Non-pigmented ciliary epithelial cell (primary cell): ENCODE measurements at places on chromosomes 16 and 17.

GRCh38 chr16:80692270-80692669 lies 112.1 kb downstream of the CDYL2 start:
- DNase-seq, result no peak

DNA sequence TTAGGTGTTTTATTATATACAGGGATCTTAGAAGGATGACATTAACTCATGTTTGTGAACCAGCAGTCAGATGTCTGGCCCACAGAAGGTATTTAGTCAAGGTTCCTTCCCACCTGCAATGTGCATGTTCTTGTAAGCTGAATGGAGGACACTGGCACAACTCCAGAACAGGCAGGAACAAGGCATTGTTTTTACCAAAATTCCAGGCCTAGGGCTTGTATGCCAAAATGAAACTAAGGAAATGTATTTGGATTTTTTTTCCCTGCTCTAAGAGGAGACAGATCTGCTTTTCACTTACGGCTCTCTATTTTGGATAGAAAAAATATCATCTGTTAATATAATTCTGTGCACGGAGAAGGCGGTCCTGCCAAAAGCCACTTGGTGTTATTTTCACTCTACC lies 312.5 kb downstream of the GRIN2A start:
- DNase-seq, result no peak

GRCh38 chr17:48530208-48530886 lies 464 bp downstream of the HOXB1 start:
- no peak for DNase-seq

DNA sequence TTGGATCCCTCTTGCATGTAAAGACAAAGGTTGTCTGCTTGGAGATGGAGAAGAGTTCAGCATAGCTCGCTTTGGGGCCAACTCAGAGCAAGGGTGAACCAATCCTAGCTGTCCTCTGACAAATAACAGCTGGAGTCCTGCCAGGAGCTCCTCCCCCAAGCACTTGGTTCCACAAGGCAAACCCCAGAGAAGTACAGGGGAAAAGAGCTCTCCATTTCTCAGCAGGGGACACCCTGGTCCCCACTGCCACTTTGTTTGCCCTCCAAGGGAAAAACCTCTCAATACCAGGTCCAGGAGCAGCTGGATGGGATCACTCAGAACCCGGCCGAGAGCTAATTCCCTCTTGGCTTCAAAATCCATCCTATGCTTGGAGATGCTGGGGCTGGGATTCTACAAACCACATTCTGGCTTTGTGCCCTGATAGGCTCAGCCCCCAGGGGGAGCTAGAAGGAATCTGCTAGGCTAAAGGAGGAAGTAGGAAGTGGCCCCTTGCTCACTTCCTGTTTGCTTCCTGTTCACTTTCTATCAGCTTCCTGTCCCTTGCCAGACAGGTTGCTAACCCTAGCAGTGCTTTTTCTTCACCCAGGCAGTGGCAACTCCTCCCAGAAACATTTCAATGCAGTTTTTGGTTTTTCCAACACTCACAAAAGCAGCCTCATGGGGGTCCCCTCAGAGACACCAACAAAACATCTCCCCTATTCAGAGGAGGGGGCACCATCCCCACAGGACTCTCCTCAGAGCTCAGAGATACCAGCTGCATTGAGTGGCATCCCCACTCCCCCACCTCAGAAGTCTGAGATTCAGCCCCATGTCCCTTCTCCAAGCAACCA lies 30.7 kb downstream of the CDRT4 start:
- no peak for DNase-seq

DNA sequence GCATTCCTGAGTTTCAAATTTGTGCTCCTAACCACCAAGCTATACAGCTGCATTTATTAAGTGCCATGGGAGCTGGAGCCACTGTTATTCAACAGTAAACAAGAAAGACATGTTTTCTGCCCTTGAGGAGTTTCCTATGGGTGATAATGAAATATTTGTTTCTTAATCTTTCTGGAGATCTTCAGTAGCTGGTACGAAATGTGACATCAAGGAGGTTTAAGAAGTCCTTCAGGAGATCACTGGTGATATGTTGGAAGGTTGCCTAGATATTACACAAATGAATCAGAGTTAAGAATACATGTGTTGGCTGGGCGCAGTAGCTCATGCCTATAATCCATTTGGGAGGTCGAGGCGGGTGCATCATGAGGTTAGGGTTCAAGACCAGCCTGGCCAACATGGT lies 14.9 kb downstream of the RHOT1 start:
- no peak for DNase-seq

DNA sequence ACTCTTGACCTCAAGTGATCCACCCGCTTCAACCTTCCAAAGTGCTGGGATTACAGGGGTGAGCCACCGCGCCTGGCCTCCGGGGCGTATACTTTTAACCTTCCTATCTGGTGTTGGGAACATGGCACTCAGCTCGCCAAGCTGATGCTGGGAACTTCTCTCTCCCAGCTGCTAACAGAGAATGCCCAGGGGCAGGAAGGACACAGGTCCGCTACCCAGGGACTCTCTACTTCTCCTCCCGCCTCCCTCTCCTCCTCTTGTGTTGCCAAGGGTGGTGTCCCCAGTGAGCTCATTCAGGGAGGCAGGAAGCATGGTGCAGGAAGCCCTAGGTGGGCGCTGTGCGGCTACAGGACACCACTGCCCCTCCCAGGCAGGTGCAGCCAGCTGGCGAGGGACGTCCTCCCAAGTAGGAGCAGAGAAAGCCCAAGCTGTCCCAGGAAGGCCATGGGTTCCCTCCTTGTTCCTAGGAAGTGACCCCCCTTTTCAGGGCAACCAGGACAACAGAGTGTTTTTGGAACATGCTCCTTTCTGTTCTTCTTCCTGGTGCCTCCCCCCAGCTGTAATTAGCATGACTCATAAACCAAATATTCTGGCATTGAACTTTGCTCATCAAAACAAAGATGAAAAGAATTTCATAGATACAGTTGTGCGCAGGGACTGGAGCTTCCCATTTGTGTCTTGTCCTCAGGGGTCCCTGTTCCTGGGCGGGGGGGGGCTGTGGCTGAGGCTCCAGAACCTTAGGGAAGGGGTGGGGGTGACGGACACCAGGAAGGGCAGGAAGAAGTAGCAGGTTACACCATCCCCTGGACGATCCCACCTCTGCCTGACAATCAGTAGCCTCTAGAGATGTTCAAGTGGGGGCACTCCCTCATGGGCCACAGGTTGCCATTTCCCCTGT lies 2.7 kb downstream of the C1QTNF1 start:
- no peak for DNase-seq

DNA sequence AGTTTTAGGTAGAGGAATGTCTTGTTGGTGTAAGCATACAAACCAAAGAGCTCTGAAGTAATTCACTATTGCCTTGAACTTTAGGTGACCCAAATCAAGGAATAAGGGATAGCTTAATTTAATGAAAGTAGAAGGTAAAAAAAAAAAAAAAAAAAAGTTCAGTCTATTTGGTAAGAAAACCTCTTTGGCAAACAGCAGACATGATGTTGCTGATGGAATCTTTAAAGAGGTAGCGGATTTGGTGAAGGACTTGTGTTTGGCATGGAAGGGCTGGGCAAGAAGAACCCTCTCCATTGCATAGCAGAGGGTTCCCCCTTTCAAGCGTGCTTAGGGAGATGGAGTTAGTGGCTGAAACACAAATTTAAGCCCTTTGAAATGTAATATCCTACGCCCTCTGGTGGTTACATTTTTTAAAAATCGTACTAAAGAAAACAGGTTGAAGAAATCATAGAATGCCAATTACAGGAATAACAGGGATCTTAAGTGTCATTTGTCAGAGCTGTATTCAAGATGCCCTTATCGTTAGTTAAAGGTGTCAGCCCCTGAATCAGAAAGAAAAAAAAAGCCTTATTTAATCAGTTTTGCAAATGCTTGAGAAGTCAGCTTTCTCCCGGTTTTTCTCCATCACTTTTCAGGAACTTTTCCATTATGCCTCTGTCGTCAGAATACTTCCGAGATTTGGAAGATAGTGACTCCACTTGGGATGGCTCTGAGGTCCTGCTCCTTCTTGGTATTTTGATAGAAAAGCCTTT lies 383.1 kb downstream of the KCNJ2 start:
- no peak for DNase-seq

- DNase-seq, result no peak
Measured at GRCh38 chr17:4772235-4772613, 538 bp downstream of the TM4SF5 start.

DNA sequence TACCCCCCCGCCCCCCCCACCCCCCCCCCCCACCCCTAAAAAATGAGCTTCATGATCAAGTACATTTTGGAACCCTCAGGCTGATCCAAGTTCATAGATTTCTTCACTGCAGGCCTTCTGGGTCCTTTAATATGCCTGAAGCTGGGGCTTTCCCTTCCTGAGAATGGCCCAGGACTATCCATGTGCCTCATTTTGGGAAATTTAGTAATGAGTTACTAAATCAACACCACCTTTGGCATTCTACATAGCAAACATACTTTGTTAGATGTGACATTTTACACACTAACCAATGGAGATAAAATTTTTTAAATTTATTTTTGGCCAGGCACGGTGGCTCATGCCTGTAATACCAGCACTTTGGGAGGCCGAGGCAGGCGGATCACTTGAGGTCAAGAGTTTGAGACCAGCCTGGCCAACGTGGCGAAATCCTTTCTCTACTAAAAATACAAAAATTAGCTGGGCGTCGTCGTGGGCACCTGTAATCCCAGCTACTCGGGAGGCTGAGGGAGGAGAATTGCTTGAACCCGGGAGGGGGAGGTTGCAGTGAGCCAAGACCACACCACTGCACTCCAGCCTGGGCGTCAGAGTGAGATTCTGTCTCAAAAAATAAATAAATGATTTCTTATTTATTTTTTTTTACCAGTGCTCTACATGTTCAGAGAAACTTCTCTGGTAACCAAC lies 14.0 kb downstream of the HERPUD1 start:
- DNase-seq, result no peak

- DNase-seq, result no peak
Measured at GRCh38 chr16:89564476-89565255, 4.2 kb downstream of the RPL13 start.

DNA sequence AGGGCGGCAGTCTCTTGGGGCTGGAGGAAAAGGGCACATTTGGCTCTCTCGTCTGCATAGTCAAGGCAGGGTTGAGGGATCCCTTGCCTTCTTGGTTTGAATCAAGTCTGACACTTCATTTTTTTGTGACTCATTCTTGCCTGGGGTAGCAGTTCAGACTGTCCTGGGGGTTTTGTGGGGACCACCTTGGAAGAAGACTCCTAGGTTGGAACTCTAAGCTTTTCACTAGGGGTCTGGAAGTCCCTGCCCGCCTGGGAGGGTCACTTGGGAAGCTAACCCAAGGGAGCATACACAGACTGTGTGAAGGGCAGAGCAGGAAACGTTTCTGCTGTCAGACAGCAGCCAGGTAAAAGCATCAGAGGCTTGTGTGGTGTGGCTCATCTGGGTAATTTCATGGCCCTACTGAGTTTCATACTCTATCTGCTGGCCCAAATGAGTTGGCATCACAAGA lies 11.3 kb downstream of the YPEL2 start:
- no peak for DNase-seq

- DNase-seq, result no peak
Measured at GRCh38 chr17:81142301-81143199, 22.8 kb upstream of the PVALEF start.

DNA sequence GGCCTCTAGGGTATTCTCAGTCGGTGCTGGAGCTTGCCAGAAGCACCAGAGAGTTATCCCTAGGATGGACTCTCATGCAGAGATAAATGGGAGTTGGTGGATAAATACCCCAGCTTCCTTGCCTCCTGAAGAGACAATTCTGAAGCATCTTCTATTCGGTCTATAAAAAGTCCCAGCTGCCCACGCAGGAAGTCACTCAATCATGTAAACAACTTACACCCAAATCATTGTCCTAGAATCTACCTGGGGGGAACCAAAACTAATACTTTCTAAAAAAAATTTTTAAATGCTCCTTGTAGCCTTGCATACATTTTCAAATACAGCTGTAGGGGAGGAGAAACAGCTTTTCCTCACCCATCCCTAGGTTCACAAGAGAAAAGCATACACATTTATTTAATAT lies 66.6 kb upstream of the ELAC2 start:
- DNase-seq, result no peak

DNA sequence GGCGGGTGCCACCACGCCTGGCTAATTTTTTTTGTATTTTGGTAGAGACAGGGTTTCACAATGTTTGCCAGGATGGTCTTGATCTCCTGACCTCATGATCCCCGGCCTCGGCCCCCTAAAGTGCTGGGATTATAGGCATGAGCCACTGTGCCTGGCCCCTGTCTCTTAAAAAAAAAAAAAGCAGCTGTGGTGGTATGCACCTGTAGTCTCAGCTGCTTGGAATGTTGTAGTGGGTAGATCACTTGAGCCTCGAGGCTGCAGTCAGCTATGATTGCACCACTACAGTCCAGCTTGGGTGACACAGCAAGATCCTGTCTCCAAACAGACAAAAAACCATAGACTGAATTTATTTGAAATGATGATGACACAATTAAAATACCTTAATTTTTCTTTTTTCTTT lies 24.3 kb downstream of the CDK12 start:
- DNase-seq, result peak; percentile 94

DNA sequence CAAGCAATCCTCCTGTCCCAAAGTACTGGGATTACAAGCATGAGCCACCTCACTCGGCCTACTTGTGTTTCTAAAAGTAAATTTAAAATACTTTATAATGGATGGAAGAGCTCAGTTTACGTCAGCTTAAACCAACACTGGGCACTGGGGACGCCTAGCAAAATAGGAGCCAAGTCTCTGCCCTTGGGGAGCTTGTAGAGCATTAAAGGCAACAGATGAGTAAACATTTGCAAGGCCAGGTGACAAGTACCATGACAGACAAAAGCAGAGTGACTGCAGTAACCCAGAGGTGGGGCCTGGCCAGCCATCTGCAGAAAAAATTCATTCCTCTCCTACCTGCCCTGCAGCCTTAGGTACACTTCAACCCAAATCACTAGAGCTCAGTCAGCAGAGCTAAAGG lies 12.1 kb upstream of the NLK start:
- no peak for DNase-seq

DNA sequence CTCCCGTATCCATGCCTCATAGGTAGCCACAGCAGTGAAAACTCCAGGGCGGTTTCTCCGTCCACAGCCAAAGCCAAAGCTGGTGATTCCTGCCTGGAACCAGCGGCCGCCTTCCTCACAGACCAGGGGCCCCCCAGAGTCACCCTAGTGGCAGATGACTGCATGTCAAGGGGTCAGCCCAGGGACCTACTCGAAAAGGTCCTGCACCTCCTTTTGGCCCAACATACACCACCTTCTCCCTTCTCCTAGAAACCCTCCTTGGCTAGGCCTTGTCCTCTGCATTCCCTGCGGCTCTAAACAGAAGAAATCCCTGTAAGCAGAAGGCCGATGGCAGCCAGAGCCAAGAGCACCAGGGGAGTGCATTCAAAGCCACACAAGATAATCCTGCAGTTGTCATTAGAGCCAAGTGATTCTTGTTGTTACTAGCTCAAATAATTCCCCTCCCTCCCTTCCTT lies 6.1 kb downstream of the PRSS36 start:
- DNase-seq, result no peak

GRCh38 chr16:26316683-26317464 lies 625.1 kb downstream of the HS3ST4 start:
- DNase-seq, result no peak
